ENCODE measurements at places on chromosomes 2 and 18.

DNA sequence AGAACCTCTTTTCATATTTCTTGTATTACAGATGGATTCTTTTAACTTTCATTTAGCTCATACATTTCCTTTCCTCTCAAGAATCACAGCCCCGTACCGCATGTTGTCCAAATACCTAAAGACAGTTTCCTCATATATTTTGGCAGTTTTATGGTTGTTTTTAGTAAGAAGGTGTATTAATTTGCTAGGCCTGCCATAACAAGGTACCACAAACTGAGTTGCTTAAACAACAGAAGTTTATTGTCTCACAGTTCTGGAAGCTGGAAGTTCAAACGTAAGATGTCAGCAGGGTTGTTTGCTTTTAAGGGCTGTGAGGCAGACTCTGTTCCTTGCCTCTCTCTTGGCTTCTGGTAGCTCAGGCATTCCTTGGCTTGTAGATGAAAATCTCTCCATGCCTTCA is 343.2 kb upstream of the TNP1 start:
- no peak for DNase-seq

DNA sequence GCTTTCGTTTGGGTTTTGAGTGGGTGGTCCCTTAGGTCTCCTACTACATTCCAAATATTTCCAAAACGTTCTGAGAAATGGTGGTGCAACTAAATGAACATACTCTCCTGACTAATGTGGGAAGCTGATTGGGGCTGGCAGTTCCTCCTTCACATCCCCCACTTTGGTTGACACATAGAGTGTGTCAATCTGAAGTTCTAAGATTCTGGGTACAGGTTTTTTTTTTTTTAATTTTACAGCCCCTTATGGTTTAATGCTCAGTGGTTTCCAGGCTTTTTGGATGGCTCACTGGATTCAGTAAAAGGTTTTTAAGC is 58.4 kb upstream of the ITGB6 start:
- no peak for DNase-seq

DNA sequence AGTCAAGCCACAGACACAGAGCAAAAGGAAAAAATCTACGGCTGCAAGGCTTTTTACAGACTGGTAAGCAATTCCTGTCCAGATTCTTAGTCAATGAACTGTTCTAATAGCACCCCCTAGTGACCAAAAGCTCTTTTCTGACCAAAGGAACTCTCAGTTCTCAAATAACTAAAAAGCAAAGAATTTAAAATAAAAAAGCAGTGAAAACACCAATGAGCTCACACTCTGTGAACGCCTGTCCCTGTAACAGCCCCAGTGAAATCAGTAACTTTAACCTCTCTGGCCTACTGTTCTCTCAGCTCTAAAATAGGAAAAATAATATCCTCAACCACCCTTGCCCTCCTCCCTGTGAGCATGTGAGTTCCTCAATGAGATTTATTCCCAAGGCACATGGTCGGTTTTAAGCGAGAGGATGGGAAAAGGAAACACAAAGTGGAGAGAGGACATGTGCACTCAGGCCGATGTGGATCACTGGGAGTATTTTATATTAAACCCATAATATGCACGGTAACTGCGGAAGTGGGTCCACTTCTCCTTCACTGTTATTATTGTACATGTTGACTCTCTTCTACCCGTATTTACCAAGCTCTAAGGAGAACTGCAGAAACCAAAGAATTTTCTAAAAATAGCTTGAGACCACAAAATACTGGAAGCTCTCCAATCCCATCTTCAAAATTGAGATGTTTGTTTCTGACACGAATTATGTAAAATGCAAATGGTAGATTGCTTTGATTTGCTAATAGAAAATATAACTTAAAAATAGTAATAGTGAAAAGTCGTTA is 128.5 kb downstream of the STK39 start:
- peak; percentile 9 for DNase-seq

DNA sequence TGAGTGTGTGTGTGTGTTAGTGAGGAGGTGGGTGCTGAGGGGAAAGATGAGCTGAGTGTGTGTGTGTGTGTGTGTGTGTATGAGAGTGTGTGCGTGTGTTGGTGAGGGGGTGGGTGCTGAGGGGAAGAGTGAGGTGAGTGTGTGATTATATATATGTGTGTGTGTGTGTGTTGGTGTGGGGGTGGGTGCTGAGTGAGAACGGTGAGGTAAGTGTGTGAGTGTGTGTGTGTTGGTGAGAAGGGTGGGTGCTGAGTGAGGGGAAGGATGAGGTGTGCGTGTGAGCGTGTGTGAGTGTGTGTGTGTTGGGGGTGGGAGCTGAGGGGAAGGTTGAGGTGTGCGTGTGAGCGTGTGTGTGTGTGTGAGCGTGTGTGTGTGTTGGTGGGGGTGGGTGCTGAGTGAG is 322.0 kb upstream of the NT5C1B start:
- DNase-seq = no peak

DNA sequence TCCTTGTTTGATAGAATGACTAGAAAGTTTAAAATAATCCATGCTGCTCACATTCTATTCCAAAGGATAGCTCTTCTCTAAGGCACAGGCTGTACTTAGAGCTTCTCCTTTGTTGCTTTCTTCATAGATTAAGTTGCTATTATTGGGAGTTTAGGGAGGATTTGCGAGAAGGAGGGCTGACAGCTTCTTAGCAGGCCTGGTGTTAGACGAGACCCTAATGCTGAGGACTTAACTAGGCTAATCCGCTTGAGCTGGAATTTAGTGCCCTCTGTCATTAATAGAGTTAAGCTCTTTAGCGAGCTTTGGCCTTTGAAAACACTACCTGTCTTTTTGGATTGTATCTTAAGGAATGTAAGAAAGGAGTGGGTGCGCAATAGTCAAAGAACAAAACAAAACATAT is 81.3 kb downstream of the MOGAT1 start:
- no peak for DNase-seq
